Activated CD4-positive, alpha-beta T cell treated with anti-CD3 and anti-CD28 coated beads, Interleukin-2, amount 10 ng/mL, durations not matched to agents 24 days and 14 days (primary cell): ENCODE measurements at places on chromosomes 11 and 22. TPM values are rescaled to one million over a fixed set of nuclear protein-coding genes. Genes with fewer than 3 reads are reported as not detected.

DNA sequence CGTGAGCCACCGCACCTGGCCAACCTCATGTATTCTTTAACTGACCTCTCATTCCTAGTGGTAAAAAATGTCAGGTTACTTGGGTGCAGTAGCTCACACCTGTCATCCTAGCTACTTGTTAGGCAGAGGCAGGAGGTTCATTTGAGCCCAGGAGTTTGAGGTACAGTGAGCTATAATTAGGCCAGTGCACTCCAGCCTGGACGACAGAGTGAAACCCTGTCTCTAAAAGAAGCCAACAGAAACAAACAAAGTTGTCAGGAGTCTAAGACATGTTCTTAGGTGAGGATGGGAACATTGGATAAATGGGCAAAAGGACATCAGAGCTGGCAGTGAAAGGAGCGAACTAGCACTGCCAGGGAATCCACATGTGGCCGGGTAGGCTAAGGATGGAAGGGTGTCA, 18.1 kb downstream of the MADD start:
- DNase-seq = no peak
- no peaks in the 10 kb centered on the region for H3K27me3 ChIP-seq
- H3K36me3 ChIP-seq = peaks cover 84% of the 10 kb centered on the region
- H3K27ac ChIP-seq = no peak overlapping the region

The MS4A6E gene
- not detected in 2 replicates for total RNA-seq

The EMID1 gene
- total RNA-seq = not detected in 2 replicates

DNA sequence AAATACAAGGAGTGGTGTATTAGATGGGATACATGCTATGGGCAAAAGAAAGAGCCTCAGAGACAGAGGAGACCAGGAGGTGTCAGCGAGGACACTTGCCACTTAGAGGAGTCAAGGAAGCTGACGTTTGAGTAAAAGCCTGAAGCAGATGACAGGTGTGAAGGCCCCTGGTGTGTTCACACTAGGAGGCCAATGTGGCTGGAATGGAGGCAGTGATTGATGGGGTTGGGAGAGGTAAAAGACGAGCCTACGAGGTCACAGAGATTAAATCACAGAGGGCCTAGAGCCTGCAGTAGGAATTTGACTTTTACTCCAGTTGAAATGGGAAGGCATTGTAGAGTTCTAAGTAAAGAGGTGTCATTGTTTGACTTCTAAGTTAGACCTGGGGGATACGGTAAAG, 12.0 kb upstream of the GDPD5 start:
- peaks cover 28% of the 10 kb centered on the region for H3K4me1 ChIP-seq
- peak overlapping the region; percentile 40 for H3K27ac ChIP-seq
- no peaks in the 10 kb centered on the region for H3K27me3 ChIP-seq
- no peaks in the 10 kb centered on the region for H3K36me3 ChIP-seq

DNA sequence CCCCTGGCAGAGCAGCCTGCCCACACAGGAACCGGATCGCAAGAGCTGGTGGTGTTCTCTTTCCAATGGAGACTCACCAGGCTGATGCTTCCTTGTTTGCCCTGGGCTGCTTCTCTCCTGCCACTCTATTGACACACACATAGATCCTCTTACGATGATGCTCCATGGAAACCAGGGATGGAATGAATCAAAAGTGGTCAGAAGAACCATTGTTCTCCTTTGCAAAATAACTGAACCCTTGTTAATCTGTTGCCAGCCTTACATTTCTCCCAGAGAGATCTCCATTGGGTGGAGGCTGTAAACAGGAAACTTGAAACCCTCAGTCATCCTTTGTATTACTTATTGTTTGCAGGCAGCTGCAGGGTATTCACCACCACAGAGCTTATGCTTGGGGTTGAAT, 24.6 kb upstream of the LDLRAD3 start:
- H3K27me3 ChIP-seq = peaks cover 2% of the 10 kb centered on the region
- H3K36me3 ChIP-seq = no peaks in the 10 kb centered on the region
- H3K4me3 ChIP-seq = no peak overlapping the region
- no peaks in the 10 kb centered on the region for H3K4me1 ChIP-seq
- no peak for DNase-seq
- no peak overlapping the region for H3K27ac ChIP-seq

The ZBED4 gene
- total RNA-seq = 18.2 and 19.8 TPM in 2 replicates

- no peak overlapping the region for H3K4me3 ChIP-seq
- H3K4me1 ChIP-seq = no peaks in the 10 kb centered on the region
- H3K27me3 ChIP-seq = no peaks in the 10 kb centered on the region
- H3K27ac ChIP-seq = no peak overlapping the region
These were observed 37.0 kb upstream of the FTH1 start for GRCh38 chr11:62004473-62004872.

- H3K36me3 ChIP-seq = peaks cover 7% of the 10 kb centered on the region
- H3K27me3 ChIP-seq = no peaks in the 10 kb centered on the region
- H3K4me1 ChIP-seq = peaks cover 26% of the 10 kb centered on the region
- H3K27ac ChIP-seq = peak overlapping the region; percentile 84
These were observed 995 bp downstream of the TMEM134 start for GRCh38 chr11:67468056-67468455.

The HPX gene
- total RNA-seq = not detected in 2 replicates

GRCh38 chr22:29633514-29634312, 30.3 kb downstream of the NF2 start:
- H3K27me3 ChIP-seq = no peaks in the 10 kb centered on the region
- no peak for DNase-seq
- H3K36me3 ChIP-seq = peaks cover 16% of the 10 kb centered on the region
- H3K4me3 ChIP-seq = no peak overlapping the region
- H3K27ac ChIP-seq = peak overlapping the region; percentile 31

DNA sequence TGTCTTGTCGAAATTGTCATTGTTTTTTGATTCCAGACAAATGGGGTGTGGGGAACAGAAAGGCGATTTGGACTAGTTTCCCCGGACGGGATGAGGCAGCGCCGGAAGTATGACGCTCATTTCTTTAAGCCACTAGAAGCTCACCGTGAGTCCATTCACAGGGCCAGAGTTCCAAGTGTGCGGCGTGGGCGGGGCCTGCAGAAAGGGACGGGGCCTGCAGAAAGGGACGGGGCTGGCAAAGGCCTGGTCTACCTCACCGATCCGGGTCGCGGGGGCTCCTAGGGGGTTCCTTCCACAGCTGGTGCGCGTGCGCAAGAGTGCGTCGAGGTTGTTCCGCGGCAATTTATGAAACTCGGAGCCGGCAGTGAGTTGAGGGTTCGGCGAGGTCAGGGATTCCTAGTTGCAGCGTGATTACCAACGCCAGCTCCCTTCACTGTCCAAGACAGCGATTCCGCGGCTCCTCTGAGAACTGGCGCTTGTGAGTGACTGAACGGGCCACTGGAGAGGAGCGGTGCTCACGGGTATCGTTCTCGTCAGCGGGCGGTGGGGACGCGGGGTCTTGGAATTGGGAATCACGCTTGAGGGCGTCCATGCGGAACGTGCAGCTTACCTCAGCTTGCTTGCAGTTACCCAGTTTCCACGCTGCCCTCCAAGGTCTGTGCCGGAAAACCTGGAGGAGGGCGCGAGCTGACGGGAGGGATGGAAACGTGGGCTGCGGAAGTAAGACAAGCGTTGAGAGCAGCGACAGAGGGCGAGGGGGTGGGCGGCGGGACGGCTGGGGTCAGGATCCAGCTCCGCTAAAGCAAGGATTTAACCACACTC, at the start of gene ZNF215:
Gene ZNF215 (plus strand): TSS at position 219 of the 822 bp plus-strand sequence. CDS start 5,847 bp downstream, outside the sequence.
- no peaks in the 10 kb centered on the region for H3K36me3 ChIP-seq
- H3K4me1 ChIP-seq = peaks cover 22% of the 10 kb centered on the region
- peak; percentile 85 for DNase-seq
- H3K4me3 ChIP-seq = peak within 1 kb of the TSS; percentile 93

The ELFN2 gene
- total RNA-seq = 0.07 and 0.09 TPM in 2 replicates

The ZNF280B gene
- 2.8 and 3.2 TPM in 2 replicates for total RNA-seq

GRCh38 chr11:104588970-104589369, 309.3 kb downstream of the CASP12 start:
- no peaks in the 10 kb centered on the region for H3K36me3 ChIP-seq
- DNase-seq = no peak
- H3K4me1 ChIP-seq = peaks cover 2% of the 10 kb centered on the region
- H3K27ac ChIP-seq = no peak overlapping the region
- no peak overlapping the region for H3K4me3 ChIP-seq

DNA sequence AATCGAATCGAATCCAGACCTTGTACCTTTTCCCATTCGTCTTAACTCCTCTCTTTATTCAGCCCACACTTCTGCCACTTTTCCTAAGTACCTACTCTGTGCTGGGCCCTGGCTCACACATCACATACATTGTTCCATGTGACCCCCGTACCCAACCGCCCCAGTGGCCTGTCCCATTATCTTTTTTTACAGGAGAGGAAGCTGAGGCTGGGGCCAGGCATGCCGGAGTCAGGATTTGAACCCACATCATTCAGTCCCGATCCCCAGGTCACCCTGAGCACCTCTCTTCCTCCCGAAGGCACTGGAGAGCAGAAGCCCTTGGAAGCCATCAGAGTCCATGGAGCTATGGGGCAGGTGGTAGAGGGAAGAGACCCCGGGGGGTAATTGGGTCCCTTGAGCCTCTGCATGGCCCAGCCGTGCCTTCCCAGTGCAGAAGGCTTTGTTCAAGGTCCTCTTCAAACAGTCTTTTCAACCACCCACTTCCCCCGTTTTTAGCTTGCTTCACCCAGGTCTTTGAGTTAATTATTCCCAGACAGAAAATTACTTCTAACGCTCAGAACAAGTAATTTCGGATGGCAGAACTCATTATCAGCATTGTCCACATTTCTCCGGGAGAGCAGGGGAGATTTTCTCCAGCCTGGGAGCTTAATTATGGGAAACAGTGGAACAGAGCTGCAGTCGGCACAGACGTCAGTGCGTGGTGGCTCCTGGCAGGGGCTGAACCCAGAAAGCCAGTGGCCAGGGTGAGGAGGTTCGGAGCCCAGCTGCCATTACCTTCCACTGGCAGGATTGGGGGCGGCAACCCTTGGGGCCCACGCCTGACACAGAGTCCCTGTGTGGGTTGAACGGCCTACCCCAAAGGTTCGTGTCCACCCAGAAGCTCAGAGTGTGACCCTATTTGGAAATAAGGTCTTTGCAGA, 82.4 kb upstream of the RTL6 start:
- no peak for DNase-seq
- H3K36me3 ChIP-seq = no peaks in the 10 kb centered on the region
- no peak overlapping the region for H3K4me3 ChIP-seq
- H3K27me3 ChIP-seq = peaks cover under 1% of the 10 kb centered on the region
- no peak overlapping the region for H3K27ac ChIP-seq

The MUC2 gene
- total RNA-seq = not detected in 2 replicates

- H3K36me3 ChIP-seq = no peaks in the 10 kb centered on the region
- peaks cover 32% of the 10 kb centered on the region for H3K27me3 ChIP-seq
- H3K4me1 ChIP-seq = peaks cover 19% of the 10 kb centered on the region
- peak overlapping the region; percentile 55 for H3K27ac ChIP-seq
These were observed 1.1 kb downstream of the APLP2 start for GRCh38 chr11:130070846-130071200.

DNA sequence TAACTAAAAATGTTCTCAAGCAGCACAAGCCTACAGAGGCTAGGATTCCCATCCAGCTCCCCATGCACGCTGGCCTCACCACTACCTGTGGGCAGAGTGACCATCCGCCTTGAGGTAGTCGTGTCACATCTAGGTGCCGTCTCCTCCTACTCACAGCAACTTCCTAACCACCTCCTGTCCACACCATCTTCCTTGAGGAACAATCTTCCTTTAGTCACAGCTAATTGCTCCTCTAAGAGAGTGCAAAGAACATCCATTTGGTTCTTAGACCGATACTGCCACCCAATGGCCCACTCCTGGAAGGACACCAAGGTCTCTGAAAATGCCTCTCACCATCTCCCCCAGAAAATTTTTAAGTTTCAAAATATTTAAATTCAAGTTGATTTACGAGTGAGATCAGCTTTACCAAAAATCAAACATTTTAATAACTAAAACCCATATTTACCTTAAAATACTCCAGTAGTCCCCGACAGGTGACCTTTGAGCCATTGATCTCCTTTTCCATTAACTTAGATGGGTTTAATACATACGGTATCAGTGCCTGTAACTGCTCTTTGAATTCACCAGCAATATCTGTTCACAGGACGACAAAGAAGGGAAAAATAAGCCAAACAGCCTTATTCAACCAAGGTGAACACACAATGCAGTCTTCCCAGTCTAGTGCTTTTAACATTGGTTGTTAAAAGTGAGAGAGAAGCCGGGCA, 21.7 kb upstream of the PLAAT3 start:
- peak; percentile 89 for DNase-seq
- peaks cover 34% of the 10 kb centered on the region for H3K36me3 ChIP-seq
- peaks cover 13% of the 10 kb centered on the region for H3K4me1 ChIP-seq
- H3K27ac ChIP-seq = no peak overlapping the region

The KRTAP5-5 gene
- total RNA-seq = not detected in 2 replicates

DNA sequence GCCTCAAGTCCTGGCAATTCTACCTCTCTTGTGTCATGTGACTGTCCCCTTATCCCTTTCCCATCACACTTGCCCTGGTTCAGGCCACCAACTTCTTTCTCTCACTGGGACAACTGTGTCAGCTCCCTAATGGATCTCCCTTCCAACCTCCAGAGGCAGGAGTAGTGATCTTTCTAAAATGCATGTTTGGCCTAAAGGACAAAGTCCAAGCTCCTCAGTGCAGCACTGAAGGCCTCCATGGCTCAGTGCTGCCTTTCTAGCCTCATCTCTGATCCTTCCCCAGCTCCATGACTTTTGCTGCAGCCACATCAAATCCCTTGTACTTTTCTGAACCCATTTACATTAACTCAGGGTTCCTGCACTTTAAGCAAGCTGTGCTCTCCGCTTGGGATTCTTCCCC, 80.8 kb downstream of the CSNK2A3 start:
- no peak for DNase-seq
- H3K4me3 ChIP-seq = no peak overlapping the region
- peaks cover 4% of the 10 kb centered on the region for H3K27me3 ChIP-seq

GRCh38 chr11:66652651-66653050, 14.1 kb downstream of the RBM4 start:
- peaks cover 39% of the 10 kb centered on the region for H3K36me3 ChIP-seq
- H3K4me3 ChIP-seq = no peak overlapping the region
- no peak for DNase-seq
- H3K27ac ChIP-seq = no peak overlapping the region
- H3K4me1 ChIP-seq = peaks cover 16% of the 10 kb centered on the region
- H3K27me3 ChIP-seq = no peaks in the 10 kb centered on the region
